Activated CD4-positive, alpha-beta T cell treated with anti-CD3 and anti-CD28 coated beads, Interleukin-10, Interleukin-2, amounts not matched to agents 100 ng/mL and 50 ng/mL, durations not matched to agents 16 hours and 8 hours (primary cell): ENCODE measurements at places on chromosomes 1 and 21.

DNA sequence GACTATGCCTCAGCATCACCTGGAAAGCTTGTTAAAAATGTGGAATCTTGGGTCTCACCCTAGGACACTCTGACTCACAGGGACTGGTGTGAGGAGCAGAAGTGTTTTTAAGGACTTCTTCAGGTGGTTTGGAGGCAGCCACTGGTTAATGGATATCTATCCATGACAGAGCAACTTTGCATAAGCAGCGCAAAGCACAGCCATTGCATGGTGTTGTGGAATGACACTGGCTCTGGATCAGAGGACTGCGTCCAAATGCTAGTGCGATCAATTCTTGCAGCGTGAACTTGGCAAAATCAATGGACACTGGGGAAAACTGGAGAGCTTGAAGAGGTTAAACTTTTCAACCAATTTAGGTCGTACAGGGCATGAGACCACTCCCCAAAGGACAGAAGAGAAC is 116.8 kb upstream of the FAM78B start:
- no peak for DNase-seq

DNA sequence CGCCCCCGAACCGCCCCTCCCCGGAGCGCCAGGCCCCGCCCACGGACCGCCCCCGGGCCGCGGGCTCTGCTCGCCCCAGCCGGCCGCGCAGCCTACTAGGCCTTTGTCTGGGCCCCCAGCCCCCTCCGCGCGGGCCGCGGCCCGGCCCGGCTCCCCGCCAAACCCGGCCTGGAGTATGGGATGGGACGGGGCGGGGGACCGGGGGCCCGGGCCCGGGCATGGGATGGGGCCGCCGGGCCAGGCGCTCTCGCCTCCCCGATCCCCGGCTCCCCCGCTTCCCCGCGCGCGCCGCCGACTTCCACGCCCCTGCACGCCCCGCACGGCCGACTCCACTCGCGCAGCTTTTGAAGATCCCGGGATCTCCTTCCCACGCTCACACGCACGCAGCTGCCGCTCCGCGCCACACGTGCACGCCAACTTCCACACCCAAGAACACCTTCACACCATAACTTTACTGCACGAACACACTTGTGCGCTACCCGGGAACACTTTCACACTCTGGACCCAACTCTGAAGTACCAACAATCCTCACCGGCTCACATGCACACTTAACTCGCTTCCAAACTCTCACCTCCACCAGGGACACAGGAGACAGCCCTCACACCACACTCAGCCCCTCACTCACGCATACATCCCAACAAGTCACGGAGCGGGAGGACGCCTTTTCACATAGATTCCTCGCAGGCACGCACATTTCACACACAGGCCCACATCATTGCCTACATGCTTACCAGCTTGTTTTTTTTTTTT is 437 bp upstream of the HSPG2 start:
- DNase-seq = peak; percentile 52

DNA sequence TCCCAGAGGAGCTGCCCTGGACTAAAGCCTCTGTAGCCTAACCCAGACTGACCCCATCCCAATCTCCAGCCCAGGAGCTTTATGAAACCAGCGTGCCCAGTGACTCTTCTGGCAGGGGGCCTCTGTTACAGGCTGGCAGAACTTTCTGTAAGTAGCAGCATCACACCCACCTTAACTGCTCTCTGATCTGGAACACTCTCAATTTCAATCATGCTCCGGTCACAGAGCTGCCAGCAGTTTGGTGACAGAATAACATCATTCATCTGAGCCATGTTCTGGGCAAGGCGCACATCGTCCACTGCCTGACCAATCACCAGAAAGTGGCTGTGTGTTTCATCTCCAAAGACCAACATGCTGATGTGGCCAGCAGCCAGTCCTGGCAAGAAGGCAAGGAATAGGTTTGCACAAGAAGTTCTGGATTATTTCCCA is 14.7 kb downstream of the ADCY10 start:
- no peak for DNase-seq

GRCh38 chr1:106536741-106537140 is 519.7 kb upstream of the PRMT6 start:
- no peak for DNase-seq

DNA sequence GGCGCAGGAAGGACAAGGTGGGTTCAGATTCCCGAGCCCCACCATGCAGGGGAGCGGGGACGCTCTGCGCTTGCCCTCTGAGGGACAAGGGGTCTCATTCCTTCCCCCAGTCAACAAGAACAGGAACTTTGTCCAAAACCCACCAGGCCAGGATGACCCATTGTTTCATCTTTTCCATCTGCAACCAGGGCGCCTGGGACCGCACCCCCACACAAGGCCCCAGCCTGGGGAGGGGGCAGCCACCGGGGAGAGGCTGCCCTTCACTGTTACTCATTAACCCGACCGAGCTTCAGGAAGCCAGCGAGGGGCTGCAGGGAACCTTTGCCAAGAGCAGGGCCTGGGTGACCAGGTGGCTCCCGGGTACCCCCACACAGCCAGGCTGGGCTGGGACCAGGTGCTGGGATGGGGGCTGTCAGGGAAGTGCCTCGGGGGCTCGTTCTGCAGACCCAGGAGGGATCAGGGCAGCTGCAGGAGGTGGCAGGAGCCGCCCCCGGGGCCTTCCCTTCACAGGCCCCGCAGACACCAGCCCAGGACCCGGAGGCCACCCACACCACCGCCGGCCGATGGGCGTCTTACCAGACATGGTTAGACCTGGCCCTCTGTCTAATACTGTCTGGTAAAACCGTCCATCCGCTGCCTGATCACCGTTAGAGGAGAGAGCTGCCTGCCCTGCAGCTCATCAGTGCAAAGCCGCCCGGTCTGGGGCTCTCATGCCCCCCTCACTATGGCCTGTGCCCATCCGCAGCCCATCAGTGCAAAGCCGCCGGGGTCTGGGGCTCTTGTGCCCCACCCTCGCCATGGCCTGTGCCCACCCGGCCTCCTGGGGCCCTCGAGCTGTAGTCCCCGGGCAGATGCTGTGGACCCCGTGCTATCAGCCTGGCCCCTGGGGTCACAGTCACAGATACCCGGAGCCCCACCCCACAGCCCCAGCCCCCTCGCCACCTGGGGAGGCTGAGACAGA is 4.9 kb upstream of the TTLL10 start:
- no peak for DNase-seq

- DNase-seq = no peak
These were observed 49.8 kb downstream of the ATP2B4 start for GRCh38 chr1:203676455-203676854.

GRCh38 chr1:230149751-230150584 is 82.9 kb downstream of the GALNT2 start:
- DNase-seq = no peak

GRCh38 chr1:11978301-11978700 is 1.9 kb upstream of the MFN2 start:
- DNase-seq = no peak
